ENCODE measurements at places on chromosomes 13 and 19.

GRCh38 chr13:98187965-98188261 lies 10.8 kb upstream of the RNF113B start:
- DNase-seq, result no peak

DNA sequence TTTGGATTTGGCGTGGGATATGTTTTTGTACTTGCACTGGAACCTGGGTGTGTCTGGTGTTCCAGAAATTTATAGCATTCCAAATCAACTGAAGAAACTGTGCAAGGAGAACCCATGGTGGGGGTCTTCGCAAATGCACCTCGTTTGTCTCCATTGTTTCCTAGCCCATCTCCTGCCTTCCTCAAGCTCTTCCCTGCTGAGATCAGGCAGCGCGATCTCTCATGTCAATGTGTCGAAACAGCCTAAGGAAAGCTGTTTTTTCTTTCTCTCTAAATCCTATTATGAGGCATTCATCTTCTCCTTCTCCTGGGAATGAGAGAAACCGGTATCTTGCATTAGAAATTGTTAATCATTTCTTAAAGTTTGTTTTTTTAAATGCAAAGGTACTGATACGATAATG lies 131.0 kb downstream of the KLF5 start:
- DNase-seq, result no peak

DNA sequence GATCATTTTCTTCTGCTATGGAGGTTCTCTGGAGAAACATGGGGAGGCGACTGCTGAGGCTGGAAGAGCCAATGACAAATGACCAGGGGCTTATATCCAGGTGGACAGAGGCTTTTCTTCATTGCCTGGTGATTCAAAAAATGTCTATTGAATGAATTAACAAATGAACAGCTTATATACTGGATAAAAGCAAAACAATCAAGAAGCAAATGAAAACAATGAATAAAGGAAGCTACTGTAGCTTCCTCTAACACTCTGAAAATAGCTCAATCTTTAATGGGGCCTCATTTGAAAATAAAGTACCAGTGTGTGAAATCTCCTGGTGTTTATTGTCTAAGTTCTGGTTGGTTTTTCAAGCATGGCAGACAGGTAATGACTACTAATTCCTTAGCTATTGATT lies 167.5 kb upstream of the TMTC4 start:
- DNase-seq, result no peak

GRCh38 chr13:45219938-45220375 lies 19.1 kb upstream of the KCTD4 start:
- DNase-seq, result no peak

- no peak for DNase-seq
These were observed 1198.3 kb downstream of the OLFM4 start for GRCh38 chr13:54226876-54227275.

DNA sequence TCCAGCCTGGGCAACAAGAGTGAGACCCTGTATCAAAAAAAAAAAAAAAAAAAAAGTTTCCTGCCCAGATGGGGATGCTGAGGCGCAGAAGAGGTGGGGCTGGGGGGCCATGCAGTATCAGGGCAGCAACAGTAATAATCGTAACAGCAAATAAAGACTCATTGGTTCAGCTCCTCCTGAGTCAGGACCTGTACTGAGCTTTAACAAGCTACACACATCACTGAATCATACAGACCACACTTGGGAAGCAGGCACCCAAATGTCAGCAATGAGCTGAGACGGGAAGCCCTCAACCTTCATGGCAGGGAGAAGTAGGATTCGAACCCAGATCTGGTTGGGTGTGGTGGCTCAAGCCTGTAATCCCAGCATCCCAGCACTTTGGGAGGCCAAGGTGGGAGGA lies 10.6 kb upstream of the DPF1 start:
- DNase-seq, result no peak

GRCh38 chr13:106230450-106230849 lies 305.0 kb downstream of the EFNB2 start:
- DNase-seq, result no peak

- DNase-seq, result no peak
These were observed 186.2 kb downstream of the PCDH9 start for GRCh38 chr13:67043901-67044300.

DNA sequence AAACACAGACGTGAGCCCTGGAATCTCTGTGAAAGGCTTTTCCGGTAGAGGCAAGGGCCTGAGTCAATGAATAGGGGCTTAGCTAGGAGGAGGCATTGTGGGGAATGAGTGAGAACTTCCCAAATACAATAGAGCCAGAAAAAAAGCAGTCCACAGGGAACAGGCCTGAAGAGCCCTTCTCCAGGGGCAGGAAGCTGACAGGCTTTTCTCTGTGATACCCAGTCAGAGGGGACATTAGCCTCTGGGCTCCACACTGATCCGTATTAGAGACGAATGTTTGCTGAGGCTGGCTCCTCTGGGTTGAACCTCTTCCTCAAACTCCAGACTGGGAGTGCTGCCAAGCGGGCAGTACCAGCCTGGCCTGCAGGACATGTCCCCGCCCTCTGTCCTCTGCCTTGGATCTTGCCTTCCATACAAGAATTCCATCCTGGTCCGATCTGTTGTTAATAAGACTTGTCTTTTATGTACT lies 2.3 kb downstream of the DHRS12 start:
- DNase-seq, result no peak

- DNase-seq, result no peak
These were observed 20.3 kb upstream of the RAP2A start for GRCh38 chr13:97413694-97414093.

DNA sequence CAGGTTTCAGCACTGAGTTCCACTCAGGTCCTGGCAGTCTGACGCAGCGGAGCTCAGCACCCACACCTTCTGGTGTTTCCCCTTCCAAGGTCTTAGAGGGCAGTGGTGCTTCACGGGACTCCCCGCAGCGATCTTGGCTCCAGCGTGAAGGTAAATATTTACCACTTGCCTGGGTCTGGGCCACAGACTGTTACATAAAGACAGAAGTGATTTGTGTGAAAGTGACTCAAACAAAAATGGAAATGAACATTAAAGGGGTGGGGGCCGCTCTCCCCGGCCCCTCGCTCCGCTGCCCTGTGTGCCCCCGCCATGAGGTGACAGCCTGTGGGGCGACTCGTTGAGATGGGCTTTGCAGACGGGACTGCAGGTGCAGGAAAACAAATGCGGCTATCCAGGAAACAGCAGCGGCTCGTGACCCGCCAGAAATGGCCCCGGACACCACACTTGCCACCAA lies 55.0 kb downstream of the GGACT start:
- no peak for DNase-seq

DNA sequence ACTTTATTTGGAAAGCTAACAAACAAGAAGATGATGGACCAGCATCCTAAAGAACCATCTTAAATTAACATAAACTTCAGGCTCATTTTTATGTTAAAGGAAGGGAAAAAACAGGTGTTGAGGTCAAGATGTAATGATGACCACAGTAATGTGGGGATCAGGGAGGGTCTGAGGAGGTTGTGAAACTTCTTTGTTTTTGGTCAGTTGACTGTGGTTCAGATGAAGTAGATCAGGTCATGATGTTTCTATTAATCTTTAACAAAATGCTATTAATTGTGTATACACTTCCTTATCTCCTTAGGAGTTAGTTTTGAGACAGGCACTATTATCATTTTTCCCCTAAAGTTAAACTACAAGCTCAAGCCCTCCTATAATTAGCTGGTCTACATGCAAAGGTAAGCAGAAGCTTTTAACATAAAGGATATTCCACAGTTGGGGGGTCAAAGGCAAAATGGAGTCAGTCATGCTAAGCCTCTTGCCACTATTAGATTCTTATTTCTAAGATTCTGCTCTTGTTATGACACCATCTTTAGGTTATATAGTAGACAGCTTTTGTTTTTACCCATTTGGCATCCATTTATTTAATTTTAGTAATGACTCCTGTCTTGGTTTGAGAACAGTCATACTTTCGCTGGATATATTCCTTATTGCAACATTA lies 800.1 kb upstream of the PCDH9 start:
- no peak for DNase-seq

GRCh38 chr13:99256709-99257108 lies 1.5 kb downstream of the GPR18 start:
- DNase-seq, result no peak

- DNase-seq, result peak; percentile 22
These were observed 3.2 kb downstream of the VSIG10L start for GRCh38 chr19:51338563-51339312.

DNA sequence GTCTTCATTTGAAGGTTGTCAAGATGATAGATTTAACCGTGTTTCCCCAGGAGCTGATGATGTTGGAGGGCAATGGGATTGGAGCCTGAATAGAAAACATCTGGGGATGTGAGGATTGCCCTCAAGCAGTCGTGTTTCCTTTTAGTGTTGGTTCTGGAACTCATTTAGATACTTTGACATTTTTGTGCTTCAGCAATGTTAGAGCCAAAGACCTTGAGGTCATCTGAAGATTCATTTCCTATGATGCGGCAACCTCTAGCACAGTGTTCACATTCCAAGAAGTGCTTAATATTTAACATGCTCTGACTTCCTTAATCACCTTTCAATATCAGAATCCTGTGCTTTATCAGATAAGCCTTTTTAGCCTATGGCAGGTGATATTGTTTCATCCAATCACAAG lies 82.7 kb downstream of the SLC10A2 start:
- no peak for DNase-seq

GRCh38 chr19:35766571-35767104 lies 8.7 kb downstream of the PROSER3 start:
- no peak for DNase-seq

GRCh38 chr13:85603735-85604134 lies 195.5 kb downstream of the SLITRK6 start:
- no peak for DNase-seq

DNA sequence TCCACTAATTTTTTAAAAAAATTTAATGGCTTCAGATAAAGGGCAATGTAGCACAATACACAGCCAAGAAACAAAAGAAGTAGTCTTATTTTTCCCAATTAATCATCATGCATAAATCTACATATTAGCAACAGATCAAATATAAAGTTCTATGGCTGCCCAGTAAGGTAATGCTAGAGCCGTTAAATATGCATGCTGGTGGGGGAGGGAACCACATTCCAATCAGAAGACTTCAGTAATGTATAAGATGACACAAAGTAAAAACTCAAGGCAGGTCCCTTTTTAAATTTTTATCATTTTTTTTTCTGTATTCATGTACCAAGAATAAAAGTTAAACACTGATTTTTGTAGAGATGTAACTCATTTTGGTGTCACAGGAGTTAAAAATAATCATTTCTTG lies 62.0 kb downstream of the MPHOSPH8 start:
- no peak for DNase-seq

DNA sequence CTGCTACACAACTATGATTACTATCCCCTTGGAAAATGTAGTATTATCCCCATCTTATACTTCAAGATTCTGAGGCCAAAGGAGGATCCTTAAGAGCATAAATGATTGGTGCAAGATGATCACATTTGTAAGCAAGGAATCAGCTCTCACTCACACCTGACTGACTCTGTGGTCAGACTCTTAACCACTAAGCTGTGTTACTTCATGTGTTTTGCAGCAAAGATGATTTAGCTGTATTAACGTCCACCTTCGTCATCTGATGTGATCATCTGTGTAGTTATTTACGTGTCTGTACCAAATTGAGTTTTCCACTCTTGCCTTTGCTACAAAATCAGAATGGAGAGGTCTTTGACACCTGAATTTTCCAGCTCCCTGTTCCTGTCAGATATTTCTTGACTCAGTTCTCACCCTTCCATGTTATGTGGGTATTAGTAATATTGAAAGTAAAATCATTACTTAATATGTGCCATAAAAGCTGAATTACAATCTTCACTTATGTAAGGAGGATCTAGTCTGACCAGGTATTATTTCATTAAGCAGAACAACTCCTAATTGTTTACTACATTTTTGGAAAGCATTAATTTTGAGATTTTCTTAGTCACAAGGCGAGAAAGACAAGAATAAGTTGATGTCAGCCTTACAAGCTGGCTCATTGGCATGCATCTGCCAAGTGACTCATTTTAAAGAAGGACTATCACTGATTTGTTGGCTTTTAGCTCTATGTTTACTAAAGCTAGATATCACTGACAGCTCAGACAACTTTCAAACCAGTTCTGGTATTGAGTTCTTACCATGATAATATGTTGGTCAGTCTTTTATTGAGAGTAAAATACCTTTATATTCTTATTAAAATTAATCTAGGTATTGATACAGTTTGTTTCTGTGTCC lies 1279.8 kb upstream of the PCDH9 start:
- no peak for DNase-seq

GRCh38 chr19:12628040-12629022 lies 17.6 kb downstream of the ZNF791 start:
- no peak for DNase-seq

GRCh38 chr13:114143806-114144605 lies 11.6 kb upstream of the RASA3 start:
- no peak for DNase-seq

DNA sequence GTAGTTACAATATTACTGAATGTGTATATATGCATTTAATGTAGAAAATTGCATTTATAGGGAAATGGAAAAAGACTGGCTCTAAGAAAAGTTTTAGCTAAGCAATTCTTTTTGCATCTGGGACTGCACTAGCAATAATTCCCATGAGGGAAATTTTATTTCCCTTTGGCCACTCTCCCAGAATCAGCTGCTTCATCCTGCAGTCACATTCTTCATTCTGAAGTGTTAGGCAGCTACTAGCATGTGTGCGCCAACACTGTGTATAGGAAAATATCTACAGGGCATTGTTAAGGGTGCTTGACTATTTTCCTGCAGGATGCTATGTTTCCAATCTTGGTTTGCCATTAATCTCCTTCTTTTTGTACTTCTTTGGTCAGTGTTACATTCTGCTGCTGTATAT lies 312.8 kb upstream of the PCDH20 start:
- no peak for DNase-seq

- no peak for DNase-seq
These were observed 9.3 kb downstream of the POU2F2 start for GRCh38 chr19:42122691-42123607.

DNA sequence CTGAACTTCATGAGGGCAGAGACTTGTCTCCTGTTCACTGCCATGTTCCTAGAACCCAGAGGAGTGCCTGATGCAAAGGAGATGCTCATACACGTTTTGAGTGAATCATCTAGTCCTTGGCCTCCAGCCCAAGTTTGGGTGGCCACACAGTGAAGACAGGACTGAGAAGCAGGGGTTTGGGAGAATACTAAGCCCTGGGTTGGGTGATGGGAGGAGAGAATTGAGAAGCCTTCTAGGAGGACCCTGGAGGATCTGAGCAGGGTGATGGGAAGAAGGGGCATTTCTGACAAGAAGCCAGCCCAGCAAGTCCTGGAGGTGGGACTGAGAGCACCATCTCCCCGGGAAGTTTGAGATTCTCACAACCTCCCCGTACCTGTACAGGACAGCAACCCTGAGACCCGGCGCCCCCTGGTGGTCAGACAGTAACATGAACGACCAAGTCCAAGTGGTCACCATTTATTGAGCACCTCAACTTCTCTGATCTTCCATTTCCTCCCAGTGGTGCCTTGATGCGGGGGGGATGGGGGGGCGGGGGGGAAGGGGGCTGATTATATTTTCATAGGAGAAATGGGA lies 11.0 kb downstream of the CTU1 start:
- no peak for DNase-seq
